ENCODE measurements at places on chromosomes 4 and X.

GRCh38 chr4:134687646-134688628 lies 486.3 kb upstream of the PABPC4L start:
- no peak for DNase-seq

- no peak for DNase-seq
Measured at GRCh38 chrX:53190363-53190960, 34.5 kb downstream of the KDM5C start.

GRCh38 chr4:72094059-72094797 lies 62.4 kb downstream of the NPFFR2 start:
- no peak for DNase-seq

DNA sequence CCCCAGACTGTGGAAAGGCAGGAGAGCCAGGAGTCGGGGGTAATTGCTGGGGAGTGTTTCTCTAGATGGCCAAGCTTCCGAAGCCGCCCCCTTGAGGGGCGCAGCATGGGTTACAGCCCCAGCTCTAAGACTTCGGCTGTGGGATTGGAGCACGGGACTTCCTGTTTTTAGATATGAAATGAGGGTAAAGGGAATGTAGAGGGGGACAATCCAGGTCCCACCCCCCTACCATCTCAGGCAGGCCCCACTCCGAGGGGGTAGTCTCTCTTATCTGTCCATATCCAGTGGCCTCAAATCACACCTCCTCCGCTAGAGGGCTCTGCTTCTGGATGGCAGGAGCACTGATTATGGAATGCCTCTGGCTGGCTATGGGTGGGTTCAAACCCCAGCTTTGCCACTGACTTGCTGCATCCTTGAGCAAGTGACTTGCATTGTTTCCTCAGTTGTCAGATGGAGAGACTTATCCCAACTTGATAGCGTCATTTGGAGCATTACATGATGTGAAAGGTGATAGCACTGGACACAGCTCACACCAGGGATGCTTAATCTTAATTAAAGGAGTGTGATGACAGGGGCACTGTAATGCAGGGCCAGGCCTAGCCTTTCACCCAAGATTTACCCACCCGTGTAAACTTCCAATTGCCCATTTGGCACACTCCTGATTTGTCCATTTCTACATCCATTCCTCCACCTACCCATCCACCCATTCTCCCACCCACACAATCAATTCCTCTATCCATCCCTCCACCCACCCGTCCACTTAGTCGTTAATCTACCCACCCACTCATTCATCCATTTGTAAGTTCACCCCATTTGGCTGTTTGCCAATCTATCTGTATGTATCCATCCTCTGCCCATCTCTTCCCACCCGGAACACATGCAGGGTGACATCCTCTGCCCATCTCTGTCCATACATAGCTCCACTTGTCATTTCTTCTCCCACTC lies 848 bp upstream of the KCND1 start:
- no peak for DNase-seq

- DNase-seq = no peak
Measured at GRCh38 chrX:110584083-110584482, 211.5 kb downstream of the CHRDL1 start.

GRCh38 chr4:87144356-87144755 lies 76.1 kb downstream of the KLHL8 start:
- DNase-seq = no peak

- no peak for DNase-seq
Measured at GRCh38 chr4:148164557-148164956, 277.7 kb downstream of the NR3C2 start.

- no peak for DNase-seq
Measured at GRCh38 chr4:148901075-148901705, 459.0 kb upstream of the NR3C2 start.

DNA sequence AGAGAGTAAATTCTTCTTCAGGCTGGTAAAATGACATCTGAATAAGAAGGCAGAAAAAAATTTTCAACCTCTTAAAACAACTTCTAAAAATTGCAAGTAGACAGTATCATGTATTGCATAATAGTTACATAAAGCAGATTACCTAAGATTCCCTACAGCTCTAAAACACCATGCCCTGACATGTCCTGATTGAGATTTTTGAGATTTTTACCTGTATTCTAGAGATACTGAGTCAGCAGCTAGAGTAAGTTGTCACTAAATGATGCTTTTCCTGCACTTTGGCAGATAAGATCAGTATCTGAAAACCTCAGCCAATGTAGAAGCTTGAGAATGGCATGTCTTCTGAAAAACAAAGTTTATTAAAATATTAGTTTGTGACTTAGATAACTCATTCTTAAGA lies 713.6 kb downstream of the CCSER1 start:
- DNase-seq = no peak

DNA sequence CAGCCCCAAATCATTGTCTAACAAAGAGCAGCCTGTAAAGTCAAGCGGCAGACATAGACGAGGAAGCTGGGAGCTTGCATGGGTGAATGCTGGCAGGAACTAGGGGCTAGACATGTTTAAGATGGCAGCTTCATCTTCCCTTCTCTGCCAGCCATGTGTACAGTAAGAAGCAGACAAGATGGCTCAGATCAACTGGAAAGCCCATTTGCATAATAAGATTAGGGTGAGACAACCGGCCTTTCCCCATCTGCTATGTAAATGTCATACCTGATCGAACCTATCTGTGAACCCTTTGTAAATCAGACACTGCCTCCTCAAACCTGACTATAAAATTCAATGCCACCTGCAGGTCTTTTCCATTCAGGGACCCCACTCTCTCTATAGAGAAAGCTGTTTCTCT lies 22.8 kb upstream of the HADH start:
- DNase-seq = no peak

- peak; percentile 40 for DNase-seq
Measured at GRCh38 chrX:74343343-74344279, 39.6 kb downstream of the ZCCHC13 start.

- no peak for DNase-seq
Measured at GRCh38 chrX:52977953-52978352, 19.6 kb upstream of the FAM156A start.

- DNase-seq = no peak
Measured at GRCh38 chrX:112896051-112896450, 55.4 kb upstream of the AMOT start.

DNA sequence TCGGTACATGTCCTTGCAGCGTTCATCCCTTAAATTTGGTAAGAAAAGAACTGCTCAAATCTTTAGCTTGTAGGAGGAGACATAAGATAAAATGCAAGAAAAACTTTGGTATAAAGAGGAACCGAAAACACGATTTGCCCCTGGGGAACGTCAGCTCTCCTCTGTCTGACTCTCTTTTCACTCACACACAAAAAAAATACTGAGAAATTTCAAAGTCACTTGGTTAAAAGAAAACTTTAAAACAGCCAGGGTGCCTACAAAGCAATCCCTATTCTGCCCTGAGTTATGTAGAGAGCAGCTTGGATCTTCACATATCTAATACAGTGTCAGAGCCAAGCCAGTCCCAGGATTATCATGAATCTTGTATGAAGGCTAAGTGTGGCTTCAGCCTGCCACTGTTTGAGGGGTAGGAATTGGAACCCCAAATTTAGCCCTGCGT lies 248.5 kb upstream of the CXXC4 start:
- DNase-seq = no peak

DNA sequence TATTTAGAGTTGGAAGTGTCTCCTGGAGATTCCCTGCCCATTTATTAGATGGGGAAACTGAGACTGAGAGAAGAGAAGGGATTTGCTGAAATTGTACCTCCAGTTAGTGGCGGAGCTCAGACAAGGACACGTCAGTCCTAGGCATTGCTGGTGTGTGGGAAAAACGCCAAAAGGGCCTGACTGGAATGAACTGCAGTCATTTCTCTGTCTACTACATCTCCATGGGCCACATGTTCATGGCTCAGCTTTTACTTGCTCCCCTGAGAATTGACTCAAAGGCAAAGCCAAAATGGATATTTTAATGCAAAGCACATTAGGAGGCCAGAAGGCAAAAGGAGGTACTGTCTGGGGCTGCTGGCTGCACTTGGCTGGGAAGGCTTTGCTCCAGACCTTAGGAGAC lies 3.9 kb downstream of the TFDP3 start:
- DNase-seq = no peak

DNA sequence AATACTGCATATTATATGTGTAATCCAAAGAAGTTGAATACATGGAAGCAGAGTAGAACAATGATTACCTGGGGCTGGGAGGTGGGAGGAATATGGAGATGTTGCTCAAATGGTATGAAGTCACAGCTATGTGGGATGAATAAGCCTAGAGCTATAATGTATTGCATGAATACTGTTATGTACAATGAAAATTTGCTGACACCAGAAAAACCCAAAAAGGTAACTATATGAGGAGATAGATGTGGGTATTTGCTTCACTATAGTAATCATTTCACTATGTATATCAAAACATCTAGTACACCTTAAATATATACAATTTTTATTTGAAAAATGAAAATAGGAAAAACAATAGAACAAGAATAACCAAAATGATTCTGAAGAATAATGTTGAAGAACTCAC lies 11.2 kb downstream of the PAGE3 start:
- no peak for DNase-seq

DNA sequence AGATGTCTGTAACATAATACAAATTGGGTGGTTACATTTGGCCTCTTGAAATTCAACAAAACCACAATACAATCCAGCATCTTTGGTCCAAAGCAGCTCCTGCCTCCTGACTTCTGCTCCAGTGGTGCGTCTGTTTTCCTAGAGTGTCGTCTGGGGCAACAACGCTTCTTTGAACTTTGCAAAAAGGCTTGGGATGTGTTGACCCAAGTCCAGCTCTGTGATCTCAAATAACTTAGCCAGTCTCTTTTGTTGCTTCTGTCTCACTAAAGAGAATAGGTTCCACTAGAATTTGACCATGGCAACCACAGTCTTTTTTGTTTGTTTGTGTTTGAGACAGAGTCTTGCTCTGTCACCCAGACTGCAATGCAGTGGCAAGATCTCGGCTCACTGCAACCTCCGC lies 324.0 kb downstream of the DHRSX start:
- no peak for DNase-seq

- DNase-seq = no peak
Measured at GRCh38 chr4:96729641-96730040, 889.7 kb downstream of the PDHA2 start.

DNA sequence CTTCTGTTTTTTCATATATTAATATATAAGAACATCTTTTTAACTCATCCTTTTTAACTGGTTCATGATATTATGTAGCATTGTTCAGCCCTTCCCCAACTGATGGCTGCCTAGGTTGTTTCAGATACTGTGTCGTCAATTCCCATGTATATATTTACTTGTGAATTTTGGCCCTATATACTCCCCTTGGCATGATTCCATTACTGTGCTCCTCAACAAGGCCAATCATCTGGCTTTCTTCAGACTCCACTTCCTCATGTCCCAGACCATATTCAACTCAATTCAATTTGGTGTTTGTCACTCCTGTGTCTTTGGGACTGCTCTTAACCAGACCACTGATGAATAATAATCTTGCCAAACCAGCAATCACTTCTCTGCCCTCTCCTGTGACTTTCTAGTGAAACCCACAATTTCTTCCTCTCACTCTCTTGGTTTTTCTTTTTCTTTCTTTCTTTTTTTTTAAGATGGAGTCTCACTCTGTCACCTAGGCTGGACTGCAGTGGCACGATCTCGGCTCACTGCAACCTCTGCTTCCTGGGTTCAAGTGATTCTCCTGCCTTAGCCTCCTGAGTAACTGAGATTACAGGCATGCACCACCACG lies 2.7 kb upstream of the WDR45 start:
- DNase-seq = no peak

DNA sequence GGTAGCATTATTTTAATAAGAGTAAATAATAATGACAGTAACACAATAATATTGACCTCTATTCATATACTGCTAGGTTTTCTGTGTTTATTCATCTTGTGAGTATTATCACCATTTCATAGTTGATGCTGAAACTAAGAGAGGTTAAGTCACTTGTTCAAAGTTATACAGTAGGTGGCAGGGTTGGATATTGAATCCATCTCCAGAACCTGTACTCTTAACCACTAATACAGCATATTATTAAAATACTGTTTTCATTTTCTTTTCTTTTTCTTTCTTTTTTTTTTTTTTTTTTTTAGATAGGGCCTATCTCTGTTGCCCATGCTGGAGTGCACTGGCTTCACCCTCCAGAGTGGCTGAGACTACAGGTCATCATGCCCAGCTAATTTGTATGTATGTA lies 7.1 kb upstream of the ELF2 start:
- DNase-seq = no peak

- no peak for DNase-seq
Measured at GRCh38 chr4:120232050-120232449, 165.4 kb upstream of the MAD2L1 start.

DNA sequence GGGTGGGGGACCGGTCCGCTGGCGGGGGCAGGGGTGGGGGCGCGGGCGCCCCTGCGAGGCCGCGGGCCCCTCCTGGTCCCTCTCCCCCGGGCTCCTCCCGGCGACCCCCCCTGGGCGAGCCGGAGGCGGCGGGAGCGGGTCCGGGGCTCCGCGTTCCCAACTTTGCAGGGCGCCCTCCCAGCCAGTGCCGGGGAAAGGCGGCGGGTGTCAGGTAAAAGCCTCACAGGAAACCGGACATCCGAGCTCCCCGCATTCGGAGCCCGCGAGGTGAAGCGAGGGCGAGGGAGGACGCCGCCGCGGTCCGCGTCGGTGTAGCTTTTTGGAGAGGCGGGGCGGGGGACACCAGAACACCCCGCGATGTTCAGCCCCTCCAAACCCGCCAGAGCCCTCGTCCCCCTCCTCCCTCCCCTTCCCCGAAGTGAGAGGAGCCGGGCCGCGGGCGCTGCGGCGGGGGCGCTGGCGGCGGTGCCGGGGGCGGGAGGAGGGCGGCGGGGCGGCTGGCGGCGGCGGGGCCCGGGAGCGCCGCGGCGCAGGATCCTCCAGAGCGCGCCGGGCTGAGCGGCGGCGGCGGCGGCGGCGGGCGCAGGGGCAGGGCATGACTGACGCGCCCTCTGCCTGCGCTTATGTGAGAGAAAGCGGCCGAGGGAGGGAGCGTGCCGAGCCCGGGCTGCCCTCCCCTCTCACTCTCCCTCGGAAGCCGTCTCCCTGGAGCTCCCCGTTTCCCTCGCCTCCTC lies at the start of gene VEGFC:
Gene VEGFC (minus strand): TSS at position 597 of the 734 bp plus-strand sequence. CDS start 611 bp downstream, outside the sequence.
- DNase-seq = no peak

DNA sequence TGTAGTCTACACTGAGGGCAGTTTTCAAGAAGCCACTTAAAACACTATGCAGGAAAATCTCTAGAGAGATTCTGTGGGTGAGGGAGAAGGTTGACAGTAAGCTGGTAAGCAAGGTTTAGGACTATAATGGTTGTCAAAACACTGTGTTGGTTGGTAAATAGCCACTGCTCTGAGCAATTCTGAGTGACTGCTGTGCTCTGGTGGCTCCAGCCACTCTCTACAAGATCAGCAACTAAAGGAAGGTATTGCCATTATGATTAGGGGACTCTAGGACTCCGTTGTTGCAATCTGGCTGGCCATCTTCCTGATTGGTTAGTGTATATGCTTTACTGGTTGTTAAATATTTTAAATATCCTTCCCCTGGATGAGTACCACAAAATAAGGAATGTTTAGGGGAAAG lies 5.5 kb upstream of the FAM47E start:
- no peak for DNase-seq

GRCh38 chr4:84263415-84263814 lies 235.7 kb downstream of the NKX6-1 start:
- DNase-seq = no peak

GRCh38 chr4:99361268-99361898 lies 8.8 kb upstream of the ADH1C start:
- DNase-seq = no peak
